Retina (tissue), 1 donor: ENCODE measurements at places on chromosomes 11 and 22.

GRCh38 chr22:19082101-19082500, 40.1 kb downstream of the DGCR2 start:
- DNase-seq: no peak

- DNase-seq: no peak
Measured at GRCh38 chr11:32963721-32964120, 52.0 kb upstream of the DEPDC7 start.

- no peak for DNase-seq
Measured at GRCh38 chr22:36373258-36373579, 14.5 kb downstream of the MYH9 start.

- peak; percentile 19 for DNase-seq
Measured at GRCh38 chr22:44033694-44034093, 9.6 kb downstream of the PARVB start.

GRCh38 chr11:123174196-123175183, 20.6 kb downstream of the CLMP start:
- DNase-seq: no peak

DNA sequence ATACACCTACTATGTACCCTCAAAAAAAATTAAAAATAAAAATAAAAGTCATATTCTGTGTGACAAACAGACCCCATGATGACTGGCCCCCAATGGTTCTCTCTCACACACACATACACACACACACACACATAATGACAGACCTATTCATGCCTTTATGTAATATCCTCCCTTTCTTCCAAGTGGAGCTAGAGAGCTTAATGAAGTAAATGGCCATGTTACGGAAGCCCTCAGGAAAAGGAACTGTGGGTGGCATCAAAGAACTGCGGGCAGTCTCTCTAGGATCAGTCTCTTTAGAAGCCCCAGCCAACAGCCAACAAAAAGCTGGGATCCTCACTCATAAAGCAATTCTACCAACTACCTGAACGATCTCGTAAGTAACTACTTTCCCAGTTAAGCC, 125.5 kb downstream of the SIK3 start:
- DNase-seq: peak; percentile 17

- DNase-seq: peak; percentile 1
Measured at GRCh38 chr22:19878461-19879245, 24.0 kb upstream of the GNB1L start.

DNA sequence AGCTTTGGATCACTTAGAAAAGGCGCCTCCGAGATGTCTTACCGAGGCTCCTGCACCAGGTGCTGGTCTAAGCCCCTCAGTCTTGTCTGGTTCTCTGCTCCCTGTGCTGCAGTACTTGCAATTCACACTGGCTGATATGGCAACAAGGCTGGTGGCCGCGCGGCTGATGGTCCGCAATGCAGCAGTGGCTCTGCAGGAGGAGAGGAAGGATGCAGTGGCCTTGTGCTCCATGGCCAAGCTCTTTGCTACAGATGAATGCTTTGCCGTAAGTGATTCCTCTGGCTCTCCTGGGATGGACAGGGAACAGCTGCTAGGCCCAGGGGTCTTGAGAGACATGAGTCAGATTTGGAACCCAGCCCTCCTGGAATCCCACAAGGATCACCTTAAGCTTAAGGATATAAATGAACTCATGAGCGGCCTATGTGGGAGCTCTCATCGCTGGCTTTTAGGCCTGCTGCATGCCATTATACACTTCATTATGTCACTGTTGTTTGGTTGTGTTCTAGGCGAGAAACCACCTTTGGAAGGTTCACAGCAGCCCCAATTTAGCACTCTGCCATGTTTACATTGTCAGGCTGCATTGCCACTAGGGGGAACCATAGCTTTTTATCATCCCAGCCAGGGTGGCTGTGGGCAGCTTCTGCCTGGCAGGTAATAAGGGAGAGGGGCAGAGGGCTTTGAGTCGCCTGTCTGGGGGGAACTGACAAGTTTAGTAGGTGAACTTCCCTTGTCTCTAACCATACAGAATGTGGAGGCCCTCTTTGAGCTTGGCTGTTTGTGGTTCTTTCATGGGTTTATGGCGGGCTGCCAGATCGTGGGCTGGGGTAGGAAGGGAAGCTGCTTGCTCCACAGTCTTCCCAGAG, 8.5 kb downstream of the ACAD8 start:
- no peak for DNase-seq

GRCh38 chr11:1863352-1864216, 10.7 kb downstream of the LSP1 start:
- peak; percentile 42 for DNase-seq

GRCh38 chr11:95144313-95145235, 54.9 kb downstream of the ENDOD1 start:
- no peak for DNase-seq
